NCI-H2081 treated with DMSO at 0.1 percent for 48 hours (cell line): ENCODE measurements at places on chromosomes 11 and 22.

DNA sequence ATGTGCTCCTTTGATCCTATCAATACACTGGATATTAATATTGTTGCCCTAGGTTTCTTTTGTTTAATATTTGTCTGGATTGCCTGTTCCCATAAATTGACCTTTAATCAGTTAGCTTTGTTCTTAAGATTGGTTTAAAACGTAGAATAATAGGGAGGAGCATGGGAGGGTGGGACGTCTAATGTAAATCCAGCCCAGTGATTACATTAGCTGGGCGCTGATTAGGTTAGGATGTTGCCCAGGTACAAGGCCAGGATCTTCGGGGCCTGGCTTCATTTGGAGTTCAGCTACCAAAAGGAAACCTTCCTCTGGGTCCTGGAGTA lies at the start of gene SRSF8:
Gene SRSF8 (plus strand): TSS at position 204 of the 323 bp plus-strand sequence. CDS start 308 bp downstream, outside the sequence.
- DNase-seq, result peak; percentile 12

- no peak for DNase-seq
Observed at GRCh38 chr11:6298605-6299004, 21.7 kb downstream of the CAVIN3 start.

DNA sequence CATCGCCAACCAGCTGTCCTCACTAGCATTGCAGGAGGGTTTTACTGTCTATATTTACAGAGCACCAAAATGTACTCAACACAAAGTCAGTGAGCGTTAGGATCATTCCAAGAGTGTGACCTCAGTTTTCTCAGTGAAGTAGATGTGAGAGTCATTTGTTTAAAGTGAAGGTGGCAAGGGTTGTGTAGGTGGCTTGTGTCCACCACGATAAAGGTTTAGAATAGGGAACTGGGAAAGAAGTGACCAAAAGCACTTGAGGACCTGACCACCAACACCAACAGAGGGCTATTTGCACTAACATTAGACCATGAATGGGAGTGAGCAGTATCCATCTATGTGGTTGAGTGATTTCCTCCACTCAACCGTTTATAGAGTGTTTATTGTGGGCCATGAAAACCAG lies 152.5 kb upstream of the POU2AF2 start:
- no peak for DNase-seq

DNA sequence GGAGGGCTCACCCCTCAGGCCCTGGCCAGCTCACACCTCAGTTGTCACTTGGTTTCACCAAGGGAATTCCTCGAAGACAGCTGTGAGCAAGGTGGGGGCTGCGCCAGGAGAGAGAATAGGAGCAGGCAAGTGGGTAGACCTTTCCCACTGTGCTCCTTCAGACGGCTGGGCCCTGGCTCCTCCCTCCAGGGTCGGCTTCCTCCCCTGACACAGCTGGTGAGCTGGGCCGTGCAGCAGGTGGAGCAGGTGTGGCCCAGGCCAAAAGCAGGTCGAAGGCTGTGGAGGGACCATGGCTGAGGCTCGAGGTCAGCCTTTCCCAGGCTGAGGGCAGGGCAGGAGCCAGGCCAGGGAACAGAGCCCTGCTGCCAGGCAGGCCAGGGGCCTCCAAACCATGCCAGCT lies 12.5 kb upstream of the MYRF start:
- DNase-seq, result no peak

DNA sequence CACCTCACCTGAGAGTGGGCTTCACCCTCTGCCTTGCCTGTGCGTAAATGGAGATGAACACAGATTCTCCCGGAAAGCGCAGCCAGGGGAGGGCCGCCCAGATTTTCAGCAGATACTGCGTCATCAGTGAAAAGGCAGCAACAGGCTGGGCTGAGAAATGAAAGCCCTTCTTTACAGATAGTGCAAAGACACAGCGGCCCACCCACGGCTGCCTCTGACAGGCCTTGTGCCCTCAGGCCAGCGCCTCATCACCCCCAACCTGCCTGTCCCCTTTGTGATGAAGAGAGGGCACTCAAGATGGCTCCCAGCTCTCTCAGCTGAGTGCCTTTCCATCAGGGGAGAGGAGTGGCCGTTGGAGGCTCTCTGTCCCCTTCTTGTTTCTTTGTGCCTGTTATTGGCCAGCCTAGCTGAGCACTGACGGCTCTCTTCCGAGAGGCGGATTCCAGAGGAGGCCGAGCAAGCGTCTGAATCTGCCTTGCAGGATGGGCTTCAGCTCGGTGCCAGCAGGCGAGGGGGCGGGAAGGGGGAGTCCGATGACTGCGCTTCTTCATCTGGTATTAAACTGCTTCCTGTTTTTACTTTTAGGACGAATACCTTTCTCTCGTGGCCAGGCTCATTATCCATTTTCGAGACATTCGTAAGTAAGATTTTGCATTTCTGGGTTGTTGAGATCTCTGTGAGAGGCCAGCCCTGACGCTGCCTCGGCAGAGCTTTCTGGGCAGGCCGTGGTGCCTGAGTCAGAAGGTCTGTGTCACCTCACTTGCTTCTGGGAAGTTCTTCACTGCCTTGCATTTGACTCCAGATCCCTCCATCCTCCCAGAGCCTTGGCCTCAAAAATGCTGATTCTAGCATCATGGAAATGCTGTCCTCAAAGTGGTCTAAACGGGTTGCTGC lies 43.7 kb downstream of the MED15 start:
- no peak for DNase-seq

DNA sequence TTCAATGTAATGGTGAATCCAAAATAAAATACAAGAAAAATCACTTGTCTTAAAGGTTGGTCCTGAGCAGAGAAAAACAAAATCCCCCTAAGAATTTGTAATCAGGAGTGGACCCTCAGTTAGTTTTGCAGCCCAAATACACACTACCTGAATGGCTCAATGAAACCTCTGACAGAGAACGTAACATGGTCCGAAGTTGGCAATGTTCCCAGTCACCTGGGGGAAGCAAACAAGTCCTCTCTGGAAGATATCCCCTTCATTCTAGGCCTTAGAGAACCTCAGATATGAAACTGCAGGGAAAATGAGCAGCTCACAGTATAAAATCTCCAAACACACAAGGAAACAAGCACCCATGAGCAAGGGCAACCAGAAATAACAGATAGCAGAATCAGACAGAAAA lies 58.2 kb downstream of the MORC2 start:
- DNase-seq, result no peak

DNA sequence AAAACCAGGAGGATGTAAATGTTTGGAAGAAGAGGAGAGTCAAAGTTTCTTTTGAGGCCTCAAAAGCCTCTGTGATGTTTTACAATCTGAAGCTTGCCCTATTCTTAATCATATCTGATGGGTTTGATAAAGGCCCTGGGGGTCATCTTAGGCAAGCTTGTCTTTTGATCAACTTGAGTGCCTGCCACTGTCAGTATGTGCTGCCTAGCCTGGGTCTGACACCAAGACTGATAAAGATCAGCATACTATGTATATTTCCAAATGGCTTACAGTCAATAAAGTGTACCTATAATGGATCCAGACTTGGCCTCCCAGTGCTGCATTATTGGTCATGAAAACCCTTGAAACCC lies 12.7 kb downstream of the EHF start:
- DNase-seq, result no peak

- no peak for DNase-seq
Observed at GRCh38 chr11:69167130-69167915, 11.6 kb downstream of the SMIM38 start.

DNA sequence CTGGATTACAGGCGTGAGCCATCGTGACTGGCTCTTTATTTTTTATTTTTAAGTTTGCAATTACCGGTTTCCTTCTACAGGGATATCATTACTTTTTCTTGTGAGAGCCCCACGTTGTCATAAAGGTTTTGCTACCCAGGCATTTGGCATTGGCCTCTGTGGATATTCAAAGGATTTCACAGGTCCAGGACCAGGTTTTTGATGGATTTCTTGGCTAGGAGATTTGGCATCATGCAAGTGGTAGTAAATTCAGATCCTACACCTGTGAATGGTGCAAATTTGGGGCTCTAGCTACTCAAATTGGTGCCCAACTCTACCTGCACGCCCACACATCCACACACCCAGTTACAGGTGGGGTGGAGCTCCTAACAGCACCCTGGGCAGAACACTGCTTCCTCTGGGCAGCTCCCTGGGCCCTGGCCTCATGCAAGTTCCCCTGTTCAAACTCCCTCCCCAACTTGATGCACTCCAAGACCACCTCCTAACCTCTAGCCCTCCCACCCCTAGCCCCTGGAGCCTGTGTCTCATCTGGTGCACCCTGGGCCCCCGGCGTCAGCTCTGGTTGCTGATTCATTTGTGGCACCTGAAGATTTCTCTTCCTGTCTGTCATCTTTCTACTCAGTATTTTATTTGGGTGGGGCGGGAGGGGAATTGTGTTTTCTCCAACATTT lies 9.3 kb upstream of the MRGPRD start:
- no peak for DNase-seq

DNA sequence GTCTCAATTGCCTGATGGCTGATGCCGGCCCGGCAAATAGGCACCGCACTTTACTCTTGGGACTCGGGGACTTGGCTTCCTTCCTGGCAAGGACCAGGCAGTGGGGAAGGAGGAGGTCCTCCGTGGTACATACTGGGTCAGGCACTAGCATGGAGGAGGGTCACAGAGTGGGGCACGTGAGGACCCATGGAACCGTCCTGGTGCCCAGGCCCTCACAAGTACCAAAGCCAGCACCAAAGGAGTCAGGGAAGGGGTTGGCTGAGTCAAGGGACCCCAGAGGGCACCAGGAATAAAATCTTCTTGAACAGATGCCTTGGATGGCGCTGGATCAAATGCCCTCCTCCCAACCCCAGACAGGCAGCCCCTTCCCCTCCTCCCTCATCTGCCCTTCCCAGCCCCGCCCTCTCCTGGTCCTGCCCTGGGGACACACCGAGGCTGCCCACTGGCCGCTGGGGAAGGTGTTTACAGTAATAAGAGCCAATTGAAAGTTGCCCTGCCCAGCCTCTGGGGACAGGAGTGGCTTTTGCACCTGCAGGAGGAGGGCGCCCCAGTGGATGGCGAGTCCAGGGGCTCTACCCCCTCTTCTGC lies 5.6 kb upstream of the CARNS1 start:
- DNase-seq, result no peak

GRCh38 chr11:74570266-74571061 lies 21.9 kb upstream of the POLD3 start:
- no peak for DNase-seq

- no peak for DNase-seq
Observed at GRCh38 chr22:21972293-21972779, 10.3 kb downstream of the TOP3B start.
